Right cardiac atrium (tissue), 5 donors: ENCODE measurements at places on chromosomes 1 and 21. TPM values are rescaled to one million over a fixed set of nuclear protein-coding genes. Genes with fewer than 3 reads are reported as not detected.

The SPATA46 gene
- not detected for total RNA-seq

The AQP10 gene
- total RNA-seq: not detected

The HPCAL4 gene
- 3.4 TPM for total RNA-seq

The TSPEAR gene
- 0.29 TPM for total RNA-seq

The FCAMR gene
- total RNA-seq: not detected

The TMEM269 gene
- 0.06 TPM for total RNA-seq

The NT5C1A gene
- total RNA-seq: 44.8 TPM

The KCNN3 gene
- 3.3 TPM for total RNA-seq

The FAM72D gene
- 0.24 TPM for total RNA-seq

The PAPPA2 gene
- total RNA-seq: 0.61 TPM

GRCh38 chr1:104801344-104801743 is 1051.6 kb downstream of the AMY1C start:
- no peak for DNase-seq

- peak; percentile 64 for DNase-seq
Observed at GRCh38 chr1:1058921-1059493, 15.1 kb downstream of the RNF223 start.

- DNase-seq: no peak
Observed at GRCh38 chr1:110035236-110035752, 870 bp downstream of the STRIP1 start.

DNA sequence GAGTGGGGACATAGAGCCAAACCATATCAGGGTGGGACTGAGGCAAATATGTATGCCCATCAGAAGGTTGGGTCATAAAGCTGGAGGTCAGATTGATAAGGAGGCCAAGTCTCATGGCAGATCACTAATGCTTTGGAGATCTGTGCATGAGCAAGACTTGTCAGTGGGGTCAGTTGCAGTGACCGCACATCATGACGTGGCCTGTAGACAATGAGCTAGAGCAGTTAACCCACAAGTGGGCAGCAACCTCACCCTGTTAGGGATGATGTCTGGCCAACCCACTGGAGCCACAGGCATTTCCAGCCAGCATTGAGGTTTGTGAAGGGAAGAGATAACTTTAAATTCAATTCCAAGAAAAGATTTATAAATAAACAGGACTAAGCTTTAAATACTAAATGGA is 66.7 kb downstream of the XCL1 start:
- DNase-seq: no peak

- DNase-seq: peak; percentile 83
Observed at GRCh38 chr1:9413071-9413876, 120.6 kb downstream of the SPSB1 start.

GRCh38 chr1:96425382-96426129 is 296.0 kb upstream of the PTBP2 start:
- no peak for DNase-seq

DNA sequence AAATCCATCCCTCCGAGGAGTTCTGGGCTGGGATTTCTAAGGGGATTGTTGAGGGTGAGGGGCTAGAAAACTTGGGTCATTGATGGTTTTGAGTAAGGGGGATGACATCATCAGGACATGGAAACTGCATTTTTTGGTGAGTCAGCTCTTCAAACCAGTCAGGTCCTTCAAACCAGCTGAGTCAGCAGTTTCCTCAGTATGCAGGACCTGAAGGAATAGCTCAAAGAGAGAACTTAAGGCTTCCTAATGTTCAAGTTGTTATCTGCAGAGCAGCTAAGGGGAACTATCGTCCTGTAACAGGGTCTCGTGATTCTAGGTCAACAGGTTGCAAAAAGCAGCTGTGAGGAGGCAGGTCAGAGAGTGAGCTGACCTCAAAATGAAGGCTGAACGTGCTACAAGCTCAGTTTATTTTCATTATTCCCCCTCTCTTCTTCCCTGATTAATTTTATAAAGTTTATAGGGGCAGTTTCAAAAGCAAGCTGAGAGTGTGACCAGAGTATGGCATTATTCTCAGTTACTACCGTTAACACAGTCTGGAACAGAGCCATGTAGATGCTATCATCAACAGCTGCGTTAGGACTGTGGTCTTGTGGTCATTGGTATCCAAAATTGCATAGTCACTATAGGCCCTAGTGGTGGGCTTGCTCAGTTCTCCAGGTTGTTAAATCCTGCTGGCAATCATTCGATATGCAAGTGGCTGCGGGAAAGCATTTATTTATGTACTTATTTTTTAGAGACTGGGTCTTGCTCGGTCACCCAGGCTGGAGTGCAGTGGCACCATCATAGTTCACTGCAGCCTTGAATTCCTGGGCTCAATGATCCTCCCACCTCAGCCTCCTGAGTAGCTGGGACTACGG is 10.7 kb upstream of the SDC3 start:
- no peak for DNase-seq

DNA sequence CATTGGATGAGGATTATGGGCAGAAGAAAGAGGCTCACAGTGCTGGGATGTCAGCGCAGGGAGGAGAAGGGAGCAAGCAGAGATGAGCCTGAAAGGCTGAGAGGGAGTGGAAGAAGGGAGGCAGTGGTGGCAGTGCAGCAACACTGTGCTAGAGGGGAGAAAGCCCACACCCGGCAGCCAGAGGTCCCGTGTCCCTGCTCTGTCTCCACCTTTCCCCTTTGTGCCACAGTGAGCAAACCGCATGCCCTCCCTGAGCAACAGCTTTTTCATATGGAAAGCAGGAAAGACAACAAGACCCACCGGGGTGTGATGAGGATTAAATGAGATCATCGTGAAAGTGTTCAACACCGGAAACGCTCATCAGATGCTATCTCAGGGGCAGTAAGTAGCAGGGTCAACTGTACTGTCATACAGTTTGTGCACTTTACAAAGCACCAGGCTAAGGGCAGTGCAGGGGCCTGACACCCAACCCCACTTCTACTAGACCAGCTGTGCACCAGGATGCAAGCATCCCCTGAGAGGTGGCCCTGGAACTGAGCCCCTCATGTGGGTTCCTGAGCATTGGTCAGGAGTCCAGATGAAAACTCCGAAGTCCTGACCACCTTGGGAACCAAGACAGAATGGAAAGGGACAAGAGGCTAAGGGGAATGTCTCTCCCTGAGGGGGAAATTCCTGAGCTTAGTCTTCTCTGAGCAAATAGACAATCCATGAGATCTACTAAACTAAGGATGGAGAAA is 9.1 kb downstream of the NHLH1 start:
- no peak for DNase-seq

DNA sequence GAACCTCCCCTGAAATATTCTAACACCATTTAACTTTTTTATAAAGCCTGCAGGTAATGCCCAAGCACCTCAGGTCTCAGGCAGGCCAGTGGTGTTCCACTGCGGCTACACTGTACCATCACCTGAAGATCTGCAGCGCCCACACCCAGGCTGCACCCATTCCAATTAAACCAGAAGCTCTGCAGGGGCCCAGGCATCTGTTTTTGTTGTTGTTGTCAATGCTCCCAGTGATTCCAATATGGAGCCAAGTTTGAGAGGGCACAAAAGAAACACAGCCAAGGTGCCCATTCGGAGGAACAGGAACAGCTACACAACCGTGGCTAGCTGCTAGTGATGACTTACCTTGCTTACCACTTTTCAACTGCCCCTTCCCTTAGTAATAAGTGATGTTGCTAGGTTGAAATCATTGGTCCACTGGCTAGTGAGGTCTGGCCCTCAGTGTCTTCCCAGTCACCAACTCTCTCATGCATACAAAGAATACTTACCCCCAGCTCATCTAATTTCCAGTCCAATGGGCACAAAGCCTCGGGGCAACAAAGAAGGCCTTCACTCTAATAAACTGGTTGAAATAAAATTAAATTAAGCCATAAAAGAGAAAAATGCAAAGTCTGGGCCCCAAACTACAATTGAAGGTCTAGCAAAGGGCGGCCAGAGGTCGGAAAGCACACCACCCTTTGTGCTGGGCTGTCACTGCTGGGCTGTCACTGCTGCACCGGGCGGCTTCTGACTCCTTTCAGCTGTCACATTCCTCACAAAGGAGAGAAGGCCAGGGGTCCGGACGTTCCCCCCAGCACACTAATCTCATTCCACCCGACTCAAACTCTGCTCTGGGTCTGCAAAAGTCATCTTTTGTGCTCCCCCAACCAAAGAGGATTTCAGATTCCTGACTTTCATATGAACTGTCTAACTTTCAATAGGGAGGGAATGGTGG is 34.9 kb downstream of the SIPA1L2 start:
- DNase-seq: no peak

GRCh38 chr21:32360401-32360975 is 32.3 kb downstream of the URB1 start:
- DNase-seq: no peak

- no peak for DNase-seq
Observed at GRCh38 chr1:101738475-101738874, 258.3 kb downstream of the OLFM3 start.

DNA sequence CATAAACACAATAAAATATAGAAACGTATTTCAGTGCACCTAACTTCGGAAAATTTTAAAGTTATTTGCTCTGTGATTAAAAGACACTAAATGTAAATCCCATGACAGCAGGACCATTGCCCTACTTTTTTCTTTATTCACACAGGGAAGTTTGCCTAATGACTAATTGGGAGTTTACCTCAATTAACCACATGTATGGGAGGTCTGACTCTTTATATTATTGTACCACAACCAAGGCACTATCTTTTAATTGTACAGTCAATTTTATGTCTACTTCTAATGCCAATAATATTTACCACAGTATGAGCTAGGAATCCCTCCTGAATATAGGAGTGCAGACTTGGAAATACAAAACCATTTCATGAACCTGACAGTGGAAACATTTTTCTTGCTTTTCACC is 360.8 kb upstream of the NEGR1 start:
- DNase-seq: no peak

DNA sequence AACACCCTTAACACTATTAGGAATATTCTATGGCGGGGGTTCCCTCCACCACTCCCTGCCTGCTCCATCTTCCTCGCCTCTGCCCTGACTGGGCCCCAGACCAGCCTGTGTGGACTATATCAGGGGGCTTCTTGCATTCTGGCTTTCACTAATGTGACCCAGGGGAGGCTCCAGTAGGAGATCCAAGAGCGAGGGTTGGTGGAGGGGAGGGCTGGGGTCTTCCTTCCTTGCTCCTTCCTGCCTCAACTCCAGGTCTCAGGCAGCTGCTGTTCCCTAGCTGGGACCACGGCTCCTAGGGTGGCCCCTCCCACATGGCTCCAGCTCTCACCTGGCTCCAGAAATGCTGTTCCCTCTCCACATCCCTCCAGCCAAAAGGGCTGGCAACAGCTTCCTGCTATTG is 257.4 kb downstream of the MATN1 start:
- no peak for DNase-seq

DNA sequence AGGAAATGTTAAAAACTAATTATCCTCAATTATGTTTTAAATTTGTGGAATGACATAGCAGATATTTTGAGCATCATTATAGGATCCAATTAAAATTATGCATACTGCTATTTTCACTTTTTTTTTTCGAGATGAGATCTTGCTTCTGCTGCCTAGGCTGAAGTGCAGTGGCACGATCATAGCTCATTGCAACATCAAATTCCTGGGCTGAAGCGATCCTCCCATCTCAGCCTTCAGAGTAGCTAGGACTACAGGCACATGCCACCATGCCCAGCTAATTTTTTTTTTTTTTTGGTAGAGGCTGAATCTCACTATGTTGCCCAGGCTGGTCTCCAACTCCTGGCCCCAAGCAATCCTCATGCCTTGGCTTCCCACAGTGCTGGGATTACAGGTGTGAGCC is 11.3 kb upstream of the SLC1A7 start:
- DNase-seq: no peak

DNA sequence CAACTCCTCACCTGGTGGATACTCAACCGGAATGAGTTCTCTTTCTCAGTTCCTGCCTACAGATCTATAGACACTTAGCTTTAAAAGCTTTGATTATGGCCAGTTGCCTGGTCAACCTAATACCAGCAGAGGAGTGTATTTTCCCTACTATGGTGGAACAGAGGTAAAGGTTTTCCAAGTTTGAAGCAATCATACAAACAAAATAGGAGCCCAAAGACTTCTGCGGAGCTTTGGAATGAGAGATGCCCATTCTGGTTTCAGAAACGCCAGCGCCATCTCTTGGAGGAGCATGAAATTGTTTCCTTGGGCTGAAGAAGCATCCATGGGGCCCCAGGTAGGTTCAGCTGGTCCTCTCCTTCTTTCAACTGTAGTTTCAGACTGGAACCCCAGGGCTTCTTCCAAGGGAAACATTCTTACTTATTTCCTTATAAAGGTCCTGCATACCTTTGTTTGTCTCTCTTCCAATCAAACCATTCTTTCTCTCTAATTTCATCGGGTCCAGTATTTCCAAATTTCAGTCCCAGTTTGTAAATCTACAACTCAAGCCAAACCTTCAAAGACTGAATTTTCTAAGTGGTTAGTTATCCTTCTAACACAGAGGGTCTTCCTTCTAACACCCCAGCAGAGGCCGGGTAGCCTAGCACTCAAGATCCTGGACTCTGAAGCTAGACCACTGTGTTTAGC is 95.9 kb downstream of the KCNJ15 start:
- peak; percentile 62 for DNase-seq

DNA sequence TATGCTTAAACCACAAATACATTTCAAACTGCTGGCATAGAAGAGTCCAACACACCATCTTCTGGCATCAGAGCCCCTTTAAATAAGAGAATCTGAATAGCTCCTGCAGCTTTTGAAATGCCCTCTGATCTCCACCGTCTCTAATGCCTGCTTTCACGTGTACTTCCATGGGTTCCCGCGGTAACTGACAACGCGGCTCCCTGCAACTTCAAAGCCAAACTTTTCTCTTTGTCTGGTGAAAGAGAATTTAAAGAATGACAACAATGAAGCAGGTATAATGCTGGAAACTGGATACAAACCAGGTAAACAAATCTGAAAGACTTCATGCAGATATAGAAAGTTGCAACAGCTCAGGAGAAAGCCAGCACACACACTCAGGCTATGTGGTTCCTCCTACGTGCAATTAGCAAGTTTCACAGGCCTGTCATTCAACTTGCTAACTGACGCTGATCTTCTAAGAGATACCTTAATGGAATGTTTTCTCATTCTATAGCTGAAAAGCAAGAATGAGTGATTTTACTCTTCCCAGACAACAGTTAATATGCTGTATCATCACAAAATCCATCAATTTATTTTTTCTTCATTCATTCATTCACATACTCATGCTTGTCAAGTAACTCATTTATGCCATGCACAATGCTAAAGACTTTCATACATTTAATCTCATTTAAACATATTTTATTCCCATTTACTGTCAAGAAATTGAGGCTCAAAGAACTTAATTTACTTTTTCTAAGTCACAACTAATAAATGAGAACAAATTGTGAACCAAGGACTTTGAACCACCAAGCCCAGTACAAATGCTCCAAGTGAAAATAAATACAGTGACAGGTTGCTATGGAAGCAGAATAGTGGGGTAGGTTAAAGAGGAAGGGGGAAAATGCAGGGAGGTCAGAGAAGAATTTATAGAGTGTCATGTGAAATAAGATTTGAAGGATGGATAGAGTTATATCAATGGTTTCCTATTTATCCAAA is 202.7 kb upstream of the SNX7 start:
- DNase-seq: no peak

DNA sequence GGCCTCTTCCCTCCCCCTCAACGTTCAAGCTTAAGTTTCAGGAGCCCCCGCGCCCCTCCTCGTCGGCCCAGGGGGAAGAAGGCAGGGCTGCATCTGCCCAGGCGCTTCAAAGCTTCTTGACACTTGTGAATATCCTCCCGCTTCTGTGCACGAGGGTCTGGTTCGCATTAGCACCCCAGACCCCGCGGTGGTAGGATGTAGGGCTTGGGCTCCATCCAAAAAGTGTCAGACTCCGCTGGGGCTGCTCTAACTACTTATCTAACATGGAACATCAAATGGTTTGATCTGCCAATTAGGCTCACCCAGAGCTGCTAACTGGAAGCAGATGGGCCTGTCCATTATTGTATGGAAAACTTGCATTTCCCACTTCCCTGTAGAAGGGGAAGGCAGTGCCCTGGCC is 28.9 kb downstream of the TAS1R2 start:
- no peak for DNase-seq
